NCI-H526 (cell line): ENCODE measurements at places on chromosomes 5 and 9.

- no peak for DNase-seq
Observed at GRCh38 chr5:138654281-138654867, 79.2 kb upstream of the HSPA9 start.

- no peak for DNase-seq
Observed at GRCh38 chr9:122389195-122389594, 18.4 kb downstream of the PTGS1 start.

- no peak for DNase-seq
Observed at GRCh38 chr9:125650271-125650737, 56.7 kb downstream of the MAPKAP1 start.

DNA sequence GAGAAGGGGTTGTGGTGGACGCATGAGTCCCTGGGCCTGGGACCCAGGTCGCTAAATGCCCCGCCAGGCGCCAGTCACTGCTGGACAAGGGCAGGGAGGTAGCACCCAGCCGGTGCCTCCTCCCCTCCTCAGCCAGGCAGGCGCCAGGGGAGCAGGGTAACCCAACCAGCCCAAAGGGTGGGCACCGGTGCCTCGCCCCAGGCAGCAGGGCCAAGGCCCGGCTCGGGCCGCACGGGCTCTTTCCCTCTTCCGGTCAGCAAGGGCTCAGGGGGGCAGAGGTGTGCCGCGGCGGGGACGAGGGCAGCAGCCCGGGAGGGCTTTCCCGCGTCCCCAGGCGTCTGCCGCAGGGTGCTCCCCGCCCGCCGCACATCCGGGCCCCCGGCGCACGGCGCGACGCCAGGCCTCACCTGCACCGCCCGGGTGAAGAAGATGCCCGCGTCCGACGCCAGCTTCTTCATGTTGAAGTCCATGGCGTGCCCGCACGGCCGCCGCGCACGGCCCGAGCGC, 393 bp downstream of the SH3GLB2 start:
- DNase-seq, result no peak

- no peak for DNase-seq
Observed at GRCh38 chr5:181187500-181188213, 17.3 kb downstream of the TRIM7 start.

DNA sequence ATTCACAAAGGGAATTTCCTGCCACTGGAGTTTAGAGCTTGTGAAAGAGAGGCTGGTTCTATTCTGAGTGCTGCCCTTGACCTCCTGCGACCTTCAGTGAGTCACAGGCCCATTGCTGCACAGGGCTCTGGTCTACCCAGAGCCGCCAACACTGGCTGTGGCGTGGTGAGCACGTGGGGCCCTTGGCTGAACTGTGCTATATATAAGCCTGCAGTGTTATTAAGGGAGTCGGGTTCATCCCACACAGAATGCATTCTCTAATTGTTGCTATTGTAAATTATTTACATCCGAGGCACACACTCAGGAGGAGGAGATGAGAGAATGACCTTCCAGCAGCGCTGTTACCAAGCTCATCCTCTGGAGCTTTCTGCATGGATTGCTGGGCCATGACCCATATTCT, 47.1 kb downstream of the BRINP1 start:
- no peak for DNase-seq

- no peak for DNase-seq
Observed at GRCh38 chr9:70987986-70988385, 133.4 kb downstream of the TRPM3 start.

GRCh38 chr5:56769875-56770604, 45.3 kb upstream of the MAP3K1 start:
- no peak for DNase-seq

GRCh38 chr9:96515621-96516470, 65.9 kb downstream of the HABP4 start:
- DNase-seq, result no peak

- peak; percentile 49 for DNase-seq
Observed at GRCh38 chr5:124743602-124744169, 2.8 kb downstream of the ZNF608 start.

- DNase-seq, result no peak
Observed at GRCh38 chr9:8649160-8649559, 849.6 kb upstream of the DMAC1 start.

DNA sequence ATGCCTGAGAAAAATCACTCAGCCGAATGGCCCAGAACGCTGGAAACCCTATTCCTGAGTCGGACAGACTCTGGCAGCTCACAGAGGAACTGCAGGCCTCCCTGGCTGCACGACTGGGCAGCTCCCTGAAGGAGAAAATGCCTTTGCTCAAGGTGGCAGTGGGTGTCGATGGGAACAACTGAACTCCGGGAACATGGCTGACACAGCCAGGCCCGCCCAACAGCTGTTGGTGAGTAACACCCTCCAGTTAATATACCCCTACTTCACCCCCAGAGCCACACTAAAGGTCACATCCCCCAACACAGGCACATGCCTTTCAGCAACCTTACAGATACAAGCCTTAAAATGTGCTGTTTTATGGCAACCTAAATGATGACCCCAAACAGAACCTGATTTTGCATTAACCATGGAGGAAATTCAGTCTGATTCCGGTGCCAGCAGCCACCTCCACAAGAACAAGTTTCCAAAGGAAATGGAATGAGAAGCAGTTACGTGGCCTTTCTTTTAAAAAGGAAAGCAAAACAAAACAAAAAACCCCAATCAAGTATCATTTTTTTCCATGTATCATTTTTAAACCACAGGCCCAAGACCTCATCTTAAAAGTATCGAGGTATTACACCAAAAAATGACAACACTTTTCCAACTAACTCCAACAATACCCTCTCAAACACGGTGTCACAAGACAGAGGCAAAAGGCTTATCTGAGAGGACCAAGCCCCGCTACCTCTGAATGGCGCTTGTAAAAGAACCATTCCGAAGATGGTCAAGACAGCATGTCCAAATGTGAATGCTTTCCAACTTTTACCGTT, 3.1 kb downstream of the KLF9 start:
- peak; percentile 43 for DNase-seq

DNA sequence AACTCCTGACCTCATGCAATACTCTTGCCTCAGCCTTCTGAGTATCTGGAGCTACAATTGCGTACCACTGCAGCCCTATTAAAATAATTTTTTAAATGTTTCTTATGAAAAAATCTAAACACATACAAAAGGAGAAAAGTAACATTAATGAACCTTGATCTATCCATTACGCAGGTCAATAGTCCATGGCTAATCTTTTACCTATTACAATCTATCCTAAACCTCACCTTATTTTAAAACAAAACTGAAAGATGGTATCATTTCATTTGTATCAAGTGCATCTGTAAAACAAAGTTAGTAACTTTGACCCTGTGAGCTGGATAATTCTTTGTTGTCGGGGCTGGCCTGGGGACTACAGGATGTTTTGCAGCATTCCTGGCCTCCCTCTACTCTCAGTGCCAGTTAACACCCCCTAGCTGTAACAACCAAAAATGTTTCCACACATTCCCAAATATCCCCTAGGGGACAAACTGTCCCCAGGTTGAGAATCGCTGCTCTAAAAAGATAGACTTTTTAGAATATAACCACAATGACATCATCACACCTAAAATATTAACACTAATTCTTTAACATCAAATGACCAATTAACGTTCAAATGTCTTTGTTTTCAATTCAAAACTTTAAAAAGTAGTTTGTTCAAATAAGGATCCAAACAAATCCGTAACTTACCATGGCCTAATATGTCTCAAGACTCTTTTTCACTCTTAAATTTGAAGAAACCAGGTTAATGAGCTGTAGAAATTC, 54.8 kb downstream of the RNF38 start:
- no peak for DNase-seq

- no peak for DNase-seq
Observed at GRCh38 chr9:102642651-102643050, 352.5 kb upstream of the CYLC2 start.

- no peak for DNase-seq
Observed at GRCh38 chr5:168254013-168254693, 37.3 kb upstream of the WWC1 start.

DNA sequence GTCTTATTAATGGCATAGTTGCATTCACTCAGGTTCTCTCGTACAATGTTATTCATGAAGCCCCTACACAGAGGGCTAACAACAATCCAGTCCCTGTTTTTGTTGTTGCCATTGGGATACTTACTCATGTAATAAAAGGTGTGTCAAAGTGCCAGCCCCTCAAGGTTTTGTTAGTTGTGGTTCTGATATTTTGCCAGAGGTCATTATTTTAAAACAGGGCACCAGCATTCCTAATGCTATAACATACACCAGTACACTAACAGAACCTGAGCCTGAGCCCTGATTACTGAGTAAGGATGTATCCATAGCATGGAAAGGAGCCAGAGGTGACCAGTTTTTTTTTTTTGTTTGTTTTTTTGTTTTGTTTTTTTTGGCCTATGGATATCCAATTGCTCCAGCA, 50.2 kb downstream of the SMC2 start:
- no peak for DNase-seq

- no peak for DNase-seq
Observed at GRCh38 chr5:33981408-33982162, 2.9 kb downstream of the SLC45A2 start.

DNA sequence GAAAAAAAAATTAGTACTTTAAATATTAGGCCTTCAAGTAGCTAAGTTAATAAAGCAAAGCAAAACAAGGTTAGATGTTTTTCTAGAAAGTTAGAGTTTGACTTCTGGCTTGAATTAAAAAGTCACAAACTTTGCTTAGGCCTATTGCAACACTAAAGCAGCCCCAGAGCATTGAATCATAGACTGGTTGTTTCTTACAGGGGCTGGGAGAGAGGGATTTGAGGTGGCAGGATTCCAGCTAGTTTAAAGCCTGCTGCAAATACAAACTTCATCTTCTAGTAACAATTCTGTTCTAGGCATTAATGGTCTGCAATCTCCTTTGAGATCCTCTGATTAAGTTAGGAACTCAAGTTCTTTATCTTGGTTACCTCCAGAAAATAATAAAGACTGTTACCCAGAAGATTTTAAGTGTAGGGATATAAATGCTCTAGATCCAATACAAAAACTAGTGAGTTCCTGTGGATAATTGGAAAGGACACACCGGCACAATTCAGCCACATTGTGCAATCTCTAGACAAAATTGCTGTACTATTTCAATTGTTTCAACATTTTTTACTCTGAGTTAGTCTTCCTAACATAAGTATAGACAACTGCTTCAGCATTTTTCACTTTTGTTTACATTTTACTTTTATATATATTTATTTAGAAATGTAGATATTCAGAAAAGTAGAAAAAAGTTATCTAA, 12.6 kb downstream of the OR13C5 start:
- no peak for DNase-seq

DNA sequence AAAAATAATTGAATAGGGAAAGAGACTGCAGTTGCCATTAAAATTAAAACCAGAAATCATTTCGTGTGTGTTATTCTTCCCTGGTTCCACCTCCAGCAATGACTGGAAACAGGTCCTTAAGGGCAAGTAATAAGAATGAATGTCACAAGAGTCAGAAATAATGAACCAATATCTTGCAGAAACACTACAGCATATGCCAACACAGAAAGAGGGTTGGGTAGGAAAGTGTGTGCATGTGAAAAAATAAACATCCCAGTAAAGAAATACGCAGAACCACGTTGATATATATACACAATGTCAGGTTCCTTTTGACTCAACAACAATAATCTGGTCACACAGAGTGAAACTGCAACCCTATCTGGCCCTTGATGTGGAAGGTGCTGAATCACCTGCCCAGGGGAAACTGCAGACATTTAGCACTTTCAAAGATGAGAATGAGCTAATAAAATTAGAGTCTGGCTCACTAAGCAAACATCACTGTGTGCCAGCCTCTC, 15.0 kb downstream of the HMHB1 start:
- no peak for DNase-seq

DNA sequence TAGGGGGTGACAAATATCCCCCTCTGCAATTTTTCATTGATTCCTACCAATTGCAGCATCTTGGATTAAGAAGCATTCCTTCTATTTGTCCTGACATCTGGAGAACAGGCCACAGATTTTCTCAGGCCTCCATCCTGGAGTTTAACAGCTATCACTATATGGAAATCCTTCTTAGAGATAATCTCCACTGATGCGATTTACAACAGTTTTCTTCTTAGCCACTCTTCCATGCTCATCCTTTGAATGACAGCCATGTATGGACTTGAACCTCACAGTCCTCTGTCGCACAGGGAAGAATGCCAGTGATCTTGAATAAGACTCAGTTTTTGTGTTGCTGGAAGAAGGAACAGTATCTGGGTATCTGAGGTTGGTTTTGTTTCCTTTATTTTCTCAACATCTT, 73.2 kb downstream of the PGM5 start:
- DNase-seq, result no peak

DNA sequence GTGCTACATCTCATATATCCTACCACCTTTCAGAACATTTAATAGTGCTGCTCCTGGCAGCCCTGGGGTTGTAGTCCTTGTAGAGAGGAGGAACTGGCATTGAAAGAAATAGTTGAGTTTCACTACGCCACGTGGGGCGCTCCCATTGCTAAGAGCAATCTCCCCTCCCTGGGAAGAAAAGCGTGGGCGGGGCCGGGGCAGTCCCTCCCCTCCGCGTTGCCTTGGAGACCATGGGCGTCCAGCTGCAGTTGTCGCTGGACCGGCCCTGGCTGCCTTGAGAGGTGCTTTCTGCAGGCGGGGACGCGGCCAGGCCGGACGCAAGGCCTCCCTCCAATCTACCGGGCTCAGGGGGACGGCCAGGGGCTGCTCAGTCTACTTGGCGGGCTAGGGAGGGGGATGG, 368 bp upstream of the CCDC180 start:
- DNase-seq, result no peak

- DNase-seq, result peak; percentile 12
Observed at GRCh38 chr5:81552852-81553566, 159.1 kb upstream of the ACOT12 start.
